ENCODE measurements at places on chromosomes 3 and 15.
A peak's percentile ranks its signal among the peaks of the same experiment; 100 is the strongest.

- no peak for DNase-seq
These were observed 38.9 kb downstream of the ANO10 start for GRCh38 chr3:43582866-43583265.

GRCh38 chr3:57876632-57877031 is 120.5 kb downstream of the SLMAP start:
- DNase-seq, result no peak

DNA sequence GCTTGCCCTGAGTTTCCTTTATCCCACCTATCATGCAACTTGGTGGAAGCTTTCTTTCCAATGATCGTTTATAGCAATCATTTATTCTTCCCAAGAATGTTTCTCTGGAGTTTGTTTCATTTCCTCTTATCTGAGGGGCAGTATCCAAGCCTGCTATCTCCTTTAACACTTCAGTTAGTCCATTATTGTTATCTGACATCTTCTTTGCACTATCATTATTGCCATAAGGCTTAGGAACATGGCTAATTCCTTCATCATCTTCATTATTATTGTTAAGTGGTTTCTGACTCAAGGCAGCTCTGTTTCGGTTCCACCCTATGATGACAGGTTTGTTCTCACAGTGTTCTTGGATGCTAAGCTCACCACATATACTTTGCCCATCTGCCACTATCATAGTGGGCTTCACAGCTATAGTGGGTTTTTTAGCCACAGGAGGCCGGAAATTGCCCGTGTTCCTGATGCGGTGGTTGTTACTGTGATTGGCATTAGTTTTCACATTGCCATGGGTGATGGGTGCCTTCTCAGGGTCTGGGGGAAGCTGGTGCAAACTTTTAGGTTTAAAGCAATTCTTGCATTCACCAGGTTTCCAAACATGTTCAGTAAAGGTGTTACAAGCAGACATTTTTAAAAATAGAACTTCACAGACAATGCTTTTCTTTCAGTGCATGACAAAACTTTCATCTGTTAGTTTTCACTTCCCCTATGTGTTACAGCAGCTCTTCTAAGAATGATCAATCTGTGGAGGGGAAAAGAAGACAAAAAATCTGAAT is 110.6 kb upstream of the TSPAN3 start:
- no peak for DNase-seq

GRCh38 chr15:76107169-76107568 is 47.4 kb downstream of the TMEM266 start:
- DNase-seq, result no peak

- DNase-seq, result peak; percentile 7
These were observed 1.7 kb downstream of the PAK2 start for GRCh38 chr3:196741249-196741889.

GRCh38 chr3:138289260-138289659 is 40.4 kb downstream of the NME9 start:
- no peak for DNase-seq
